ENCODE measurements at places on chromosomes 7 and 10. TPM values are rescaled to one million over a fixed set of nuclear protein-coding genes. Genes with fewer than 3 reads are reported as not detected.

DNA sequence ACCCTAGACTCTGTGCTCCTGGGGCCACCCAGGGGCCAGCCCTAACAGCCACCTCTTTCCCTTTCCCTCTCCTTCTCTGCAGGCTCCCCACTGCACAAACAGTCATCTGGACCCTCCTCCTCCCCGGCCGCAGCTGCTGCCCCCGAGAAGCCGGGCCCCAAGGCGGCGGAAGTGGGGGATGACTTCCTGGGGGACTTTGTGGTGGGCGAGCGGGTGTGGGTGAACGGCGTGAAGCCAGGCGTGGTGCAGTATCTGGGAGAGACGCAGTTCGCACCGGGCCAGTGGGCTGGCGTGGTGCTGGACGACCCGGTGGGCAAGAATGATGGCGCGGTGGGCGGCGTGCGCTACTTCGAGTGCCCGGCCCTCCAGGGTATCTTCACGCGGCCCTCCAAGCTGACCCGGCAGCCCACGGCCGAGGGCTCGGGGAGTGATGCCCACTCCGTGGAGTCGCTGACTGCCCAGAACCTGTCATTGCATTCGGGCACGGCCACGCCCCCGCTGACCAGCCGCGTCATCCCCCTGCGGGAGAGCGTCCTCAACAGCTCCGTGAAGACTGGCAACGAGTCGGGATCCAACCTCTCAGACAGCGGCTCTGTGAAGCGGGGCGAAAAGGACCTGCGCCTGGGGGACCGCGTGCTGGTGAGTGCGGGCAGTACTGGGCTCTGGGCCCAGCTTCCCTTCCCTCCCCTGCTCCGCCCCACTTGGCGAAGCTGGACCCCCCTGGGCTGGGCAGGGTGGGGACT lies 49.3 kb downstream of the CLIP2 start:
- DNase-seq = no peak

- DNase-seq = no peak
These were observed 92.1 kb downstream of the UPF2 start for GRCh38 chr10:11950325-11951018.

- no peak for DNase-seq
These were observed 467.5 kb upstream of the LRRN3 start for GRCh38 chr7:110623436-110623835.

- DNase-seq = no peak
These were observed 69.3 kb downstream of the MYOF start for GRCh38 chr10:93412801-93413200.

GRCh38 chr7:139481364-139481763 lies 2.1 kb downstream of the KLRG2 start:
- DNase-seq = no peak

GRCh38 chr7:27611059-27611458 lies 51.6 kb downstream of the HIBADH start:
- peak; percentile 86 for DNase-seq

DNA sequence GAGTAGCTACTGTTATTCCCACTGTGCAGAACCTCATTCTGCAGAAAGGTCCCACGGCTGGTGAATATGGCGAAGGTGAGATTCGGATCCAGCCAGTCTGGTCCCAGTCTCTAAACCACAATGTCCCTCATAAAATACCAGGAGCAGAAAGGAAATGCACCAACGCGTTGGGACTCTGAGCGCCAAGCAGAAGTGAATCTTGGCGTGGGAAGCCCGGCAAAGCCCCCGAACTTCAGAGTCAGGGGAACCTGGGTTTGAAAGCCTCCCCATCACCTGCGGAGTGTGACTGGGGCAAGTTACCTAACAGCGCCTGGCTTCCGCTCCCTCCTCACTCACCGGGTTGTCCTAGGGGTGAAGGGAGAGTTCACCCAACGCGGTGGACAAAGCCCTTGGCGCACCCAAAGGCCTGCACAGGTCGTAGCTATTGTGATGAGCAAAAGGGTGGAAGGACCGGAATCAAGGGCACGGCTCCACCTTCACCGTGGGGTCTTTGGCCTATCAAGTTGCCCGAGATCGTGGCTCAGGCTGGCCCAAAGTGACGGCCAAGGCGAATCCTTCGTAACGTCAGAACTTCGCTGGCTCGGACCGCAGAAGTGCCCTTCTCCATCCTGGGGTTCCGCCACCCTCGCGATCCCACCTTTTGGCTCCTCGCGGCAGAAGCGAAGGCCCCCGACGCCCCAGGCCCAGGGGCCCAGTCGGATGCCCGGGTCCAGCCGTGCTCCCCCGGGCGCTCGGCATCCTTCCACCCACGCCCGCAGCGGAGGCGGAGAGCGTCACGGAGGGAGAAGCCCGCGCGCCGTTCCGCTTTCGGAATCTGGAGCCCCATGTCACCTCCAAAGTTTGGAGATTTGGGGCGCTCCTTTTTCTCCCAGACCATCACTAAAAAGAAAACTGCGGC lies 811 bp downstream of the RGS10 start:
- DNase-seq = peak; percentile 41

DNA sequence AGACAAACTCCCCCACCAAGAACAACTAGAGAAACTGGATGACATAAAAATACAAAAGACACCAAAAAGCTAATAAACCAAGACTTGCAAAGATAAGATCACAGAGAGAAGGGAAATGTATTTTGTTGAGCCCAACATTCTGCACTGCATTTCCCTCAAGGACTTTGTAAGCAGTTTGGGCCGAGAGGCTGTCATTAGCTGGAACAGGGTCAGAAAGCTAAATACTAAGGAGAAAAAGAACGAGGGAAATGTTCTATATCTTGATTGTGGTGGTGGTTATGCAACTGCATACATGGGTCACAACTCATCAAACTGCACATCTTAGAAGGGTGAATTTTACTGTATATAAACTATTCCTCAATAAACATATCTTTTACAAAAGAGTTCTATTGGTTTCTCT lies 315.0 kb downstream of the IPMK start:
- no peak for DNase-seq

ZNF394 gene
- 21.1 TPM for total RNA-seq

OR2A12 gene
- not detected for total RNA-seq

ZNF775 gene
- total RNA-seq = 3.4 TPM

PAPOLB gene
- total RNA-seq = not detected

All from PC-9 (cell line).